ENCODE measurements at places on chromosomes 3 and 15. TPM values are rescaled to one million over a fixed set of nuclear protein-coding genes. Genes with fewer than 3 reads are reported as not detected.

Gene SH2D7
- not detected for total RNA-seq

Gene FAM3D
- not detected for total RNA-seq

DNA sequence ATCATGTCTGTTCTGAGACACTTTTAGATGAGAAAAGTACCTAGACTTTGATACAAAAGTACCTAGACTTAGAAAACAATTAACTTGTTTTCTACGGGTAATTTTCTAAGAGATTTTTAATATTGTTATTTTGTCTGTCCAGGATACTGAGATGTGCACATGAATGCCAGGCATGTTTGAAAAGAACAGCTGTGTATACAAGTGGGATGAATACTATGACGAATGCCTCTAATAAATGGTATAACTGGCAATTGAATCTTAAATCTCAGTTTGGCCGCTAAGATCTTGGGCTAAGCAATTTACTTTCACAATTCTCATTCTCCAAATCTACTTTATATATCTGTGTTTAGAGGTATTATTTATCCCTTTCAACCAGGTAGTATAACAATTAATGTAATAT is 207.4 kb downstream of the CBLB start:
- H3K27ac ChIP-seq = no peak overlapping the region
- DNase-seq = no peak

DNA sequence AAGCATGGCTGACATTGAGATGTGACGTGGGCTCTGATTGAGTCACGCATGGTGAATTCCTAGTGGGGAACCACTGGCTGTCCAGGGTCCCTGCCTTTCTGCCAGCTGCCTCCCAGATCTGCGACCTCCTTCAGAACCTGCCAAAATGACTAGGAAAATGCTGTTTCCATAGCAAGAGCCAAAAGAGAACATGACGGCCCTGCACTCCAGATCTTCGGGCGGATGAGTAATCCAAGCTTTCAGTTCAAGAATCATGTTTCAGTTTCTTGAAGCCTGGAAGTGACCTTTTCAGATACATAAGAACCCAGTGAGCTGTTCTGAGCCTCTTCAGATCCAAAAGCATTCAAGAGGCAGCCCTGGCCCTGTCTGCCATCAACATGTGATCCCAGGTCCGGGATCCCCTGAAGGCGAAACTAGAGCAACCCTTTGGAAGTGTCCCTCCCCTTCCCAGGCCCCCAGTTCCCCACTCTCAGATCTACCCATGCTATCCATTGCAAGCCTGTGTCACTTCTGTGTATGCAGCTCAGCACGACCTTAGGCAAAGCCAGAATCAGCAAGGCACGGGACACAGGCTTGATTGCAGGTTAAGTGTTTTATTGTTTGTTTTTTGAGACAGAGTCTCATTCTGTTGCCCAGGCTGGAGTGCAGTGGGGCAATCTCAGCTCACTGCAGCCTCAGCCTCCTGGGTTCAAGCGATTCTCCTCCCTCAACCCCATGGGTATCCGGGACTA is 19.7 kb downstream of the ANKRD63 start:
- H3K36me3 ChIP-seq = no peaks in the 10 kb centered on the region
- DNase-seq = no peak
- no peak overlapping the region for H3K4me3 ChIP-seq

- no peak overlapping the region for H3K4me3 ChIP-seq
- no peaks in the 10 kb centered on the region for H3K36me3 ChIP-seq
- no peaks in the 10 kb centered on the region for H3K4me1 ChIP-seq
- DNase-seq = no peak
- H3K27me3 ChIP-seq = no peaks in the 10 kb centered on the region
- no peak overlapping the region for H3K27ac ChIP-seq
Observed at GRCh38 chr15:101043011-101043410, 123.9 kb downstream of the LRRK1 start.

All from gastrocnemius medialis (tissue), 4 donors.